NCI-H2081 (cell line): ENCODE measurements at places on chromosomes 1 and 21.
A peak's percentile ranks its signal among the peaks of the same experiment; 100 is the strongest.

- peak; percentile 17 for DNase-seq
These were observed 84.2 kb downstream of the LBR start for GRCh38 chr1:225343618-225344017.

DNA sequence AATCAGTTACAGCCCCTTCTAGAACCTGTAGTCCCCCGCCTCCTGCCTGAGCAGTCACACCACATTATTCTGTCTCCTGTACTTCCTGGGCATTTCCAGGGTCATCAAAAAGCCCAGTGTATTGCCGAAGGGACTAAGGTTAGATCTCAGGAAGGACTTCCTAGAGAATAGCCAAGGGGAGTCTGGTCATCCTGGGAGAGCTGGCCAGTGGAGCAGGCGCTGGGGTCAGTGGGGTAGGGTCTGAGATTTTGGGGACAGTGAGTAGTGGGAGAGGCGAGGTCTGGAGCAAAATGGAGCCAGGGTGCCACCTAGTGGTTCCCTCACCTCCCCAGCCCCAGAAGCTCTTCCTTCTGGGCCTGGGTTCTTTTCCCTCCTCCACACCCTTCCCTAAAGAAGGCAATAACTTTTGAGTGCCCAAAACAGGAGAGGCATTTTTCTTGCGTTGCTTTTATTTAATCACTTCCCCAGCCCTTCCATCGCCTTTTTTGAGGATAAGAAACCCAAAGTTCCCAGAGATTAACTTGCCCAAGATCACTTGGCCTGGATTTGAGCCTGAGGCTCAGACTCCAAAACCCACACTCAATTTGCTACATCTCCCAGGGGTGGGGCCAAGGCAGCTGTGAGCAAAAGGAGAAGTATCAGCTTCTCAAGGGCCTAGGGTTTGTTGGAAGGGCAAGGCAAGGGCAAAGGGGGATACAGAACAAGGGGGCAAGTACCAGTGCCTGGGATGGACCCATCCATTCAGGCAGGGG, 7.3 kb upstream of the PMVK start:
- peak; percentile 47 for DNase-seq

DNA sequence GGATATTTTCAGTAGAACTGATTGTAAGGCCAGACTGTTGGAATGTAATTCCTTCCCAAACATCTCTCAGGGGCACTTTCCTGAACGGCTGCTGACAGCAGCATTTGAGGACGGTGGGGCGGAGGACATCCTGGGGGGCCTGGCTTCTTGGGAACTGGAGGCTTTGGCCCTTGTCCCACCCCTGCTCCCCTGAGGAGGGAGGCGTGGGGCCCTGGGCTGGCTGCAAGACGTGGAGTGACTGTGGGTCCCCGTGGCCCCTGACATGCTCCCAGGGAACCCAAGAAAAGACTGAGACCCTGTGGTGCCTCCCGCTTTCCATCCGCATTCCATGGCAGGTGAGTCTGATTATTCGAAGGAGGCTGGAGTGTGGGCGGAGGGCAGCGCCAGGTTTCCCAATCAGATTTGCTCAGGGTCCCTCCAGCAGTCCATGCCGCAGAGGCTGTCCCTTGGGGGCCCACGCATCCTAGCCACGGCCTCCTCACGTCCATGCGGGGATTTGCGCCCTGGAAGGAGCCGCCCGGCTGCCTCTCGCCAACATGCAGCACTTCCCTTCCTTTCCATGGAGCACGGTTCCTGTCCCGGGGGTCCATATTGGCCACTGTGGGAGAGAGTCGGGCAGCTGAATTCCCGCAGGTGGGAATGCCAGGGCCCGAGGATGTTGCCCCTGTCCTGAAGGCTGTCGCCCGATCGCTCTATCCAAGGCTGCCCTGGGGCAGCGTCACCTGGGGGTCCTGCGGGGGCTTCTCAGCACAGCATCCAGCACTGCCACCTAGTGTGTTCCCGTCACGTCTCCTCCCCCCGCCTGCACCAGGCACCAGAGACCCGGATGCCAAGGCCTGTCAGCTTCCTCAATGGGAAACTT, 69.0 kb downstream of the FAAP20 start:
- DNase-seq: no peak

DNA sequence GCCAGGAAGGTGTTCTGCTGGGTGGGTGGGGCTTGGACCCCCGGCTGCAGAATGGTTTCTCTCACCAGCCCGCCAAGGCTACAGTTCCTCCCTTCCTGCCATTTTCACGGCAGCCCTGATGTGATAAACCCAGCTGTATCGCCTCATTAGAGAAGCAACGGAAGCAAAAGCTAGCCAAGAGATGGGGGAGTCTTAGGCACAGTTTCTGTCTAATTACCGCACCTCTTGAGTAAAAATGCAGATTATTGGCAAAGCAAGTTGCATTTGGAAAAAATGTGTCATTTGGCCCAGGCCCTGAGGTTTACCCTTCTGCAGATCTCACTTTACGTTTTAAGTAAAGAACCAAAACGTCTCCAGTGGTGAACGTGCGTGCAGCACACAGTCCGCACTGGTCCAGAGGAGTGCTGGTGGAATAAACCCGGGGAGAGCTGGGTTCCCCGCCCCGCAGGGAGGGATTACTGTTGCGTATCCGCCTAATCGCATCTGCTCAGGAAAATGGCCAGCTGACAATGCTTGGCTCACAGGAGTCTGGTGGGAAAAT, 109.9 kb downstream of the GALNT2 start:
- peak; percentile 78 for DNase-seq

DNA sequence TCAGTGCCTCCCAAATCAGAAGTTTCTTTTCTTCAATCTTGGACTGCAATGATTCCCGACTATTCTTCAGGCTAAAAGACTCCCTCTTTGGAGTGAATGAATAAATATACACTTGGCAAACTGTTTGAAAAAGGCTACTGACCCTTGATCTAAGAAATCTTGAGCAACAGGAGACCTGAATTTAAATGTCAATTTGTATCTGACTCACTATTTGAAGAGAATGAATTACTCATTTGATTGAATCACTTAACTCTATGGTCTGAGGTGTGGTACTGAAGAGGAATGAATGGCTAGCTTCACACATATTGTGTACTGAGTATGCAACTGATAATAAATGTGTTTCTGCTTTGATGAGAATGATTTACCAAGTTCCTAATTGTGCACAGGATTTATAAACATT, 4.6 kb upstream of the SMG7 start:
- no peak for DNase-seq

DNA sequence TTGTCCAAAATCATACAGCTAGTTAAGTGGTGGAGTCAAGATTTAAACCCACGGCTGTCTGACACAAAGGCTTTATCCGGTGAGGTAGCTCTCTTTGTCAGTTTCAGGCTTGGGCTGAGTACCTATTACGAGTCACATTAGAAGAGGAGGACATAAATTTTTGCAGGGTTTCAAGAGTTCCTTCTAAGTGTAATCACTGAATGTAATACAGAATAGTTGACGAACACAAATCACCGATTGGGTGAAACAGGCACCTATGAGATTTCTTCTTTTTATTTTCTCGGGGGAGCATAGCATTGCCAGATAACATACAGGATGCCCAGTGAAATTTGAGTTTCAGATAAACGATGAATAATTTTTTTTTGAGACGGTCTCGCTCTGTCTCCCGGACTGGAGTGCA, 847 bp downstream of the PSMD4 start:
- peak; percentile 35 for DNase-seq

GRCh38 chr1:218656301-218657037, 311.3 kb downstream of the TGFB2 start:
- DNase-seq: no peak

DNA sequence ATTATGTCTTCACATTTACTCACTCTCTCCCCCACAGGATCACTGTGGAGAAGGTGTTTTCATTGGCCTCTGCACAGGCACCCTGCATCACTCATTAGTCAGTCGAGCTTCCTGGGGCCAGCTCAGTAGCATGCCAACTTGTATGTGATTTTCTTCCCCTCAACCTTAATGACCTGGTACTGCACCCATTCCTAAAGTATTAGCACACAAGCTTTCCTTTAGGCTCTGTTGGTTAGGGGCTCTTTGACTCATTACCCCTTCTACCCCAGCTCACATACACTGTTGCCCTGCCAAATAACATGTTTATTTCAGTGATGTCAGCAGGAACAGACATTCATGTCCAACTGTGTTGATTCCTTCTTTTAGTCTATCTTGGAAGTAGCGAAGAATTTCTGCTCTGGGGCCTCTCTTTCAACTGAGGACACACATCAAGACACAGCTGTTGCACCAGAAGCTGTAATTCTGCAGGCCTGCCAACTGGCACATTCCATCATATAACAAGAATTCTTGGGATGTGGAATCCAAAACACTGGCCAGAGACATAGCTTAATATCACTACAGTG, 603.5 kb upstream of the ADAMTS5 start:
- no peak for DNase-seq

GRCh38 chr21:45818904-45819285, 162.7 kb upstream of the COL6A1 start:
- DNase-seq: no peak

- no peak for DNase-seq
These were observed 27.3 kb upstream of the ACTA1 start for GRCh38 chr1:229461032-229461668.

DNA sequence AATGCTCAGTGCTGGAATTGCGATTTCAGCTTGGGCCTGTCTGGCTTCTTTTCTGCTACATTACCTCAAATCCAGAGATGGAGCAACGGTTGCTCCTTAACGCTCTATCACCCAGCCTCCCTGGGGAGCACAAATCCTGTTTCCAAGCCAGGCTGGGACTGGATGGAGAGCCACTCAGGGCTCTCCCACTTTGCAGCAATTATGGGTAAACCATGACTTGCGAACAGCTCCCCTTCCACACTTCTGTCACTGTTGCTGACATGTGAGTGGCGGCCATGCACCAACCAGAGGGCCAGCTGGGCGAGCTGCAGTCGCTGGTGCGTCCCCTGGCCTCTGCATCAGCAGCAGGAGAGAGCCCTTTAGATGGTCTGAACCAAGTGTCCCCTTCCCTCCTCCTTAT, 65.1 kb upstream of the RAB4A start:
- no peak for DNase-seq

DNA sequence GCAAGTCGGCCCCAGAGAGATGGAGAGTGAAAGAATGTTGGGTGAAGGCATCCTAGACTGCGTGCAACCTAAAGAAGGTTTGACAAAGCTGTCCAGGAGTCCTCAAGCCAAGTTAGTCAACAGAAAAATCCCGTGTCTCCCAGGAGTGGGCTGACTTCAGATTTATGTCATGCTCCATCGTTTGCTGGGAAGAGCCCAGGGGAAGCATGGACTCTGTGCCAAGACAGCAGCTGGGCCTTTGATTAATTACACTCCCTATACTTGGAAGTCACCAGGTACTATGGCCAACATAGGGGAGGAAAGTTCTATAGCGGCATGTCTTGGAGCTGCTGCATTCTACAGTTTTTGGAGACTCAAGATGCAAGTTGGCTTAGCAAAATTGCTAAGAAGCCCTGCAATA, 247.4 kb downstream of the KAZN start:
- DNase-seq: no peak
